Ascending aorta (tissue), 2 donors: ENCODE measurements at places on chromosomes 2 and 18.
A peak's percentile ranks its signal among the peaks of the same experiment; 100 is the strongest.

GRCh38 chr18:46849007-46849406 lies 68.3 kb downstream of the PIAS2 start:
- DNase-seq = no peak

- no peak for DNase-seq
Measured at GRCh38 chr18:23330423-23330822, 122.7 kb upstream of the RIOK3 start.

DNA sequence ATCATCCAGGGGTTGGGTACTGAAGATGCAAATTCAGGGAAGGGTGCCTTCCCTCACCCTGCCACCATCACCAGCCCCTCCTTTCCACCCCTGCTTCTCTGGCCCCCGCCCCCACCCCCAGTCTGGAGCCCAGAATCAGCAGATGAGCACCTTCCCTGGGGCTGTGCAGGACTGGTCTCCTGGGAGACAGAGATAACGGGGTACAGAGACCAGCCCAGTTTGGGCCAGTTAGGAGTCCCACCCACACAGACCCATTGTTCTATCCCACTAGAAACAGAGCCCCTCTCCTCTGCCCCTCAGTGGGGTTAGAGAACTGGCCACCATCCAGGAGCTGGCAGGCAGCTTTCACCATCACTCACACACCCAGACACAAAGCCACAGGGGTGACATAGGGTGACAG lies 4.5 kb upstream of the CRYBA2 start:
- no peak for DNase-seq

DNA sequence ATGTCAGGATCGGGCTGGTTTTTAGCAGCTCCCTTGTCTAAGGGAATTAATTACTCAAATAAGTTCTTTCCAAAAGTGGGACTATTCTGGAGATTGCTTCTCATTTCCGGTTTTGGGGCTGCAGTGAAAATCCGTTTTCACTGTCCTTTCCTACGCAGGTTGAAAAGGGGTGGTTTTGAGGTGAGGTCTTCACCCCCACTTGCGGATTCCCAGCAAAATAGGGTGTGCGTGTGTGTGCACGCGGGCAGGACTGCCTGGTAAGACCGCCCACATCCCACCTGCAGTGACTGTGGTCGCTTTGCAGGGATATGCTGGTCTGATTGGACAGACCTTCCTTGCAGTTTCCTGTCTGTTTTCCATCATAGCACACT lies 472 bp upstream of the PLEKHM3 start:
- peak; percentile 63 for DNase-seq

GRCh38 chr2:219706823-219707281 lies 79.4 kb downstream of the SLC4A3 start:
- DNase-seq = peak; percentile 47

- no peak for DNase-seq
Measured at GRCh38 chr2:201298462-201299052, 38.2 kb downstream of the CASP8 start.

DNA sequence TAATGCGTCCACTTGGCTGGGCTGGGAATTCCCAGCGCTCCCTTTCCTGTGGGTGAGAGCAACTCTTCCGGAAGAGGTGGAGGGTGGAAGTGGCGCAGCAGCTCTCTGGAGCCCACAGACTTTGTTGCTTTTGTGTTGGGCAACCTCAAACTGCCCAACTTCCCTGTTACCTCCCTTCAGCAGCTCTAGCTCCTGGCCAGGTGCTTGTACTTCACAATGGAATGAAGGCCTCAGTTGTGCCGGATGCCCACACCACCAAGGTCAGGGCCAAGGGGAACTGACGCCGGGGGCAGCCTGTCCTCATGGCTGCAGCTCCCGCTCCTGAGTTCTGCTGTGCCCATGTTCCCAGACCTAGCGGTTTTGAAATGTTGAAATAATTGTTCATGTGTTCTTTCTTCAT lies 322.9 kb downstream of the GALR1 start:
- DNase-seq = no peak

DNA sequence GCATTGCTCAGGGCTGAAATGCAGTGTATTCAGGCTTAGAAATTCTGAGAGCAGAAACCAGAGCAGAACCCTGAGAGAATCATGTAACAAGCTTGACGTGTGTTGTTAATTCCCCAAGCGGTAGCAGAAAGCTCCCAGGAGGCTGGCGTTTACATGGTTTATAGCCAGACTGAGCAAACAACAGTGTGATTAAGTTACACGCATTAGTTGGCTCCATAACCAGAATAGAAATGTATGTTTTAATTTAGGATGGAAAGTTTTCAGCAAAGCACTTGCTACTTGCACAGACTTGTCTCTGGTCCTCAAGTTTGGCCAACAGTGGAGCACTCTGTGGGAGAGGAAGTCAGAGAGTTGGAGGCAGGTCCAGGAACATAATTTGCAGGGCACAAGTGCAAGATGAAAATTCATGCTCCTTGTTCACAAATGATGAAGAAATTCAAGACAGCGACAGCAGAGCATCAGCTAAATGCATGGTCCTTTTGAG lies 69.3 kb downstream of the MAPK4 start:
- no peak for DNase-seq

DNA sequence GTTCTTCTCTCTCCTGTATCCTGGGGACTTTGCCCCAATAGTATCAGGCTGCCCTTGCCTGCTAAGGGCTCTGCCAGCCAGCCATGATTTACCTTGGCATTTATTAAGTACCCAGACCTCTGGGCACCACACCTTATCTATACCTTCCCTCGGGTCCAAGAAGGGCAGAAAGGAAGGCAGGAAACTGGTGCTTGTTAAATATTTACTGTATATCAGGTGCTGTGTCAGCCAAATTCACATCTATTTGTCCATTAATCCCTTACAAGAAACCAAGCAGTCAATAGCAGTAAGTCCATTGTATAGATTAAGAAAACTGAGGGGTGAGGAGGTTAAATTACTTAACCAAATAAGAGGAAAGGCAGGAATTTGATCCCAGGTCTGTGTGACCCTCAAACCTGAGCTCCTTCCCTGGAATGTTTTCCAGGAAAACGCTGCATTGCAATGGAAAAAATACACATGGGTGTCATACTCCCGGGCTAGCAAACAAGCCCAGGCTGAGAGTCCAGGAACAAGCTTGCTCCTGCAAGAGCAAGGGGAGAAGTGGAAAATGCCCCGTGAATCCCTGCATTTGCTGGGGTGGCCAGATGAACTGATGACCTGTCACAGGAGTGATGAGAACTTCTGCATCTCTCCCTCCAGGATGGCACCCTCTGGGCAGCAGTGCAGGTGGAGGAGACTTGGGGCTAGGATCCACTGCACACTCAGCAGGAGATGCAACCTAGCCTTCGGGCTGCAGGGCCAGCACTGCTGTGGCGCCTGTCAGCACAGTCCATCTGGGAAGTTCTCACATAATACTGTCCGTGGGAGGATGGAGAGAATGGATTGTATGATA lies 30.4 kb downstream of the CIB4 start:
- DNase-seq = no peak

- no peak for DNase-seq
Measured at GRCh38 chr2:150425121-150425955, 62.1 kb downstream of the RND3 start.

- DNase-seq = peak; percentile 86
Measured at GRCh38 chr2:218000136-218000535, 2.7 kb downstream of the TNS1 start.

DNA sequence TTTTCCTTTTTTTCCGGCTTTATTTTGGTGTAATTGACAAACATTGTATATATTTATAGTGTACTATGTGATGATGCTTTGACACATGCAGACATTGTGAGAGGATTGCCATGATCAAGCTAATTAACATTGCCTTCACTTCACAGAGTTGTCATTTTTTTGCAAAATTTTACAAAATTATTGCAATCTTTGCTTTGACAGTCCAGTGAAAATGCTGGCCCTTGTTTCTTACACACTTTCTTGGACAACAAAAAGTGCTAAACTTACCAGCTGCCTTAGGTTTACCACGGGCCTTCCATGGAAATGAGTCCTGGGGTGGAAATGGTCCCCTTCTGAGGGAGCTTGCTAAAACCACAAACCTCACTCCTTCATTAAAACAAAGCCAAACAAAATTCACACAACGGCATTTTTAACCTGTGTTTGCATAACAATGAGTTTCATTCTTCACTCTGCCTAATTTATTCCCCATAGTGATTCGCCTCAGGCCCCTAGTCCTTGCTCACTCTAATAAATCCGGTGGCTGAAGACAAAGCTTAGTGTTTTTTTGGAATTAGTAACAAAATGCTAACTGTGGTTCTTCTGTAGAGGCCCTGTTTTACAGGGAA lies 32.2 kb downstream of the LINC00305 start:
- DNase-seq = no peak

GRCh38 chr2:119428488-119429224 lies 3.0 kb upstream of the TMEM37 start:
- DNase-seq = peak; percentile 66

- no peak for DNase-seq
Measured at GRCh38 chr2:63537306-63537705, 51.0 kb downstream of the WDPCP start.

- DNase-seq = no peak
Measured at GRCh38 chr2:145748927-145749326, 1229.0 kb upstream of the ZEB2 start.

GRCh38 chr18:8797206-8797605 lies 91.8 kb downstream of the MTCL1 start:
- no peak for DNase-seq
